Colonic mucosa (tissue), 4 donors: ENCODE measurements at places on chromosomes 4 and X.

- H3K4me1 ChIP-seq, result no peaks in the 10 kb centered on the region
- no peak overlapping the region for H3K4me3 ChIP-seq
- H3K27me3 ChIP-seq, result no peaks in the 10 kb centered on the region
- H3K27ac ChIP-seq, result no peak overlapping the region
- no peaks in the 10 kb centered on the region for H3K36me3 ChIP-seq
- DNase-seq, result no peak
Measured at GRCh38 chr4:56026596-56026995, 77.9 kb downstream of the CEP135 start.

DNA sequence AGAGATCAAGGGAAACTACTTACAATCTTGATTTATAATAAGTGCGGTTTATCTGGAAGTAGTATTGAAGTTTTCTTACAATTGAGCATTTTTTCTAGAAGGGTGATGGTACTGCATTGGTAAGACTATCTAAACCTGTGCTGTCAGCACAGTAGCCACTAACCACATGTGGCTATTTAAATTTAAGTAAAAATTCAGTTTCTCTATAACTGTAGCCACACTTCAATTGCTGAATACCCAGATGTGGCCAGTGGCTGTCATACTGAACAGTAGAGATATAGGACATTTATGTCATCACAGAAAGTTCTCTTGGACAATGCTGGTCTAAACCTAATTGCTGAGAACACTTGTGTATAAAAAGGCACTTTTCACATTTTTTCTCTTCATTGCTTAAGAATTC lies 222.7 kb downstream of the CBR4 start:
- no peak for DNase-seq
- H3K36me3 ChIP-seq, result no peaks in the 10 kb centered on the region

DNA sequence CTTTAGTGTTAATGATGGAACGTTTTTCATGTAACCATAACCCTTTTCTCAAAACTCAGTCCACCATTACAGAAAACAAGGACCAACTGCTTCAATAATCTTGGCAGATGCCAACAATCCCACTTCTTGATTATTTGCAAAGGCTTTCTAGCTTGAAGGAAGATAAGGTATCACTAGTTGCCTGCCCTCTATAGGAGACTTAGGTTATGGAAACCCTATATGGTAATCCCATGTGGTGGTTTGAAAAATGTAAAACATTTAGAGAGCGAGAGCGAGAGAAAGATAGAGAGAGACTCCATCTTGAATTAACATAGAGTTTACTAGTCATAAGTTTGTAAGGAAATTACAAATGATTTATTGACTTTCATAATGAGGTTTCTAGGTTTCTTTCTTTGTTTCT lies 1627.5 kb upstream of the TENM3 start:
- H3K36me3 ChIP-seq, result no peaks in the 10 kb centered on the region
- H3K4me3 ChIP-seq, result no peak overlapping the region
- H3K27ac ChIP-seq, result no peak overlapping the region

GRCh38 chr4:161920304-161921052 lies 243.3 kb downstream of the FSTL5 start:
- DNase-seq, result no peak
- no peaks in the 10 kb centered on the region for H3K4me1 ChIP-seq
- H3K4me3 ChIP-seq, result no peak overlapping the region
- no peaks in the 10 kb centered on the region for H3K36me3 ChIP-seq

DNA sequence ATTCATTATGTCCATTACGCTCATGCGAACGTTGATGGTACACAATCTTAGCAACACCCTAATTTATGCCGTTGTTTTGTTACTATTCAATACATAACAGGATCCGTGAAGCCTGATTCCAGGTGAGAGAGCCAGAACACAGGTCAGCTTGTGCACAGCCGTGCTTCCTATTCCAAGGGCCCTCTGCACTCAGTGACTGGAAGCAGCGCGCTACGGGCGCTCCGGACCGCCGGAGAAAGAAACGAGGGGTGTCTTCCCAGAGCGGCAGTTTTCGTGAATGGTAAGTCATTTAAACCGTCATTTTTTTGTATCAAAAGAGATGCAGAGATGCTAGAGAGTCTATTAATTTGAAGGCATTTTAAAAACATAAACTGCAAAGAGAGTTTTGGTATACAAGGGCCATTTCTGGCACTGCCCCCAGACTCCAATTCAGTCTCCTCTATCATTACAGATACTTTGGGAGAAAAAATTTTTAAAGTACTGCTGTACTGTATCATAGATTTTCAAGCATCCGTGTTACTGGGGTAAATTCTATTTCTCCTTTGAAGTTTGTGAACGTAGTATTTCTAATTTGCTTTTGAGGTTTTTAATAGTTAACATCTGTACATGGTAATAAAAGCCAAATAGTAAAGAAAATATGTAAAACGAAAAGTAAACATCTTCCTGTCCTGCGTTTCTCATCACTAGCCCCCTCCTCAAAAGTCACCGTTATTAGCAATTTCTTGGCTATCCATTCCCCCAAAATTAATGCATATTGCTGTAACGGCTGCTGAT lies 6.6 kb downstream of the SLC25A5 start:
- no peaks in the 10 kb centered on the region for H3K36me3 ChIP-seq
- DNase-seq, result no peak
- no peaks in the 10 kb centered on the region for H3K4me1 ChIP-seq
- no peaks in the 10 kb centered on the region for H3K27me3 ChIP-seq

DNA sequence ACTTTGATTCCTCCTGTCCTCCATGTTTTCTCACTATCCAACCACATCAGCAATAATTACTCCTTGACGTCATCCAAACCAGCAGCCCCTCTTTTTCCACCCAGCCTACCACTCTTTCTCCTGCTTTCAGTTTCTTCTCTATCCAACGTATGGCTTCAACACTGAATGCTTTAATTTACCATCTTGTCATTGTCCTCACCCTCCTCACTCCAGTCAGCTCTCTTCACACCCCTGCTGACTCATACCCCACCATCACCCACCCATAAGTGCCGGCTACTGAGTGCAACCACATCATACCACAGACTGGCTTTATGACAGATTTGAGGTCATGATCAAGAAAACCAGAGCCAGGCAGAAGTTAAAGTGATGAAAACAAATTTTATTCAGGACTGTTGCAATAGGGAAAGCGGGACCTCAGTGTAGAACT lies 9.8 kb upstream of the ANXA5 start:
- H3K36me3 ChIP-seq, result no peaks in the 10 kb centered on the region
- no peak overlapping the region for H3K4me3 ChIP-seq
- H3K4me1 ChIP-seq, result no peaks in the 10 kb centered on the region
- no peaks in the 10 kb centered on the region for H3K27me3 ChIP-seq
- no peak for DNase-seq
- H3K27ac ChIP-seq, result no peak overlapping the region
